ENCODE measurements at places on chromosomes 11 and 22.

GRCh38 chr11:5938603-5938965 is 3.5 kb upstream of the OR56A3 start:
- DNase-seq, result no peak

DNA sequence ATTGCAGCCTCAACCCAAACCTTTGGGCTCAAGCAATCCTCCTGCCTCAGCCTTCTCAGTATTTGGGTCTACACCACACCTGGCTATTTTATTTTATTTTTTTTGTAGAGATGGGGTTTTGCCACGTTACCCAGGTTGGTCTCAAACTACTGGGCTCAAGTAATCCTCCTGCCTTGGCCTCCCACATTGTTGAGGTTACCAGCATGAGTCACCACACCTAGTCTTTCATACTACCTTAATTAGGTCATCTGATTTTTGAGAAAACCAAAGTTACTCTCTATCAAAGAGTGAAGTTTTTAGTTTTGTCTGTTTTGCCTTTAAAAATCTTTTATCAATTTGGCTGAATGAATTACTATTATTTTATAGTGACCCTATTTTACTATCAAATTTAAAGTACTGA is 335.6 kb upstream of the LRRC4C start:
- no peak for DNase-seq

- no peak for DNase-seq
Observed at GRCh38 chr22:36445158-36445668, 36.2 kb downstream of the TXN2 start.

- no peak for DNase-seq
Observed at GRCh38 chr11:60396382-60396781, at the start of gene MS4A14. Gene MS4A14, plus strand, starts transcription at chr11:60396459. Its CDS starts 120 bp downstream, at chr11:60396579.

DNA sequence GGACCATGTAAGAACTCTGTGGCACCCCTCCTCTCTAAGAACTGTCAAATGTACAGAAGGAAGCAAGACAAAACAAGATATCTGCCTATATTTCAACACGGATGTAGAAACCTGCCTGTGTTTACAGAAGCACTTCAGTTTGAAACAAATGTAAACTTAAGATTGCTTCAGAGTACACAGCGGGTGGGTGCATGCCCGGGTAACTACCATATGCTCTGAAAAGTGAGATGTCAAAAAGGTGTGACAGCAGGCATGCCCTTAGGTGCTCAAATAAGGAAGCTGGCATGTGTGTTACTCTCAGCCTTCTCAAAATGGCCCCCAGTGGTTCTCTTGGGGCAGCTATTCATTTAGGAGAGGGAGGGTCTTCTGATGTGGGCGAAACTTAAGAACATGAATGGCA is 5.2 kb downstream of the ACP2 start:
- DNase-seq, result no peak

All from germinal center (tissue), 1 donor.